ENCODE measurements at places on chromosomes 11 and 22.
A peak's percentile ranks its signal among the peaks of the same experiment; 100 is the strongest.

- DNase-seq = no peak
Observed at GRCh38 chr11:37595845-37596244, 997.8 kb upstream of the RAG2 start.

DNA sequence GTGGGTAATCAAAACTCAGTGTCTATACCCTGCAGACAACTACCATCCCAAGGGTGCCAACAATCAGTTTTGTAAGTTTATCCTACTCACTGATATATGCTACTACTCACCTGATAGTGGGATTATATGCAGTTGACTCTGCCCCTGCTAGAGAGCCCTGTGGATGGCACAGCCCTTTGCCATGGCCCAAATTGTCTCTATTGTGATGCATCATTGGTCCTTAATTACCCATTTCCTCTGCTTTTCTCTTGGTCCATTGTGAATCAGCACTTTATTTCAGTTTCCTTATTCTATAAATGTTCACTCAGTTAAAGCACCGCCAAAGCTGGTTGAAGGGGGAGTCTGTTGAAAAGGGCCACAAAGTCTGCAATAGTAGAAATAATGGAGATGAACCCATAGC, 42.3 kb downstream of the PLAAT5 start:
- no peak for DNase-seq

DNA sequence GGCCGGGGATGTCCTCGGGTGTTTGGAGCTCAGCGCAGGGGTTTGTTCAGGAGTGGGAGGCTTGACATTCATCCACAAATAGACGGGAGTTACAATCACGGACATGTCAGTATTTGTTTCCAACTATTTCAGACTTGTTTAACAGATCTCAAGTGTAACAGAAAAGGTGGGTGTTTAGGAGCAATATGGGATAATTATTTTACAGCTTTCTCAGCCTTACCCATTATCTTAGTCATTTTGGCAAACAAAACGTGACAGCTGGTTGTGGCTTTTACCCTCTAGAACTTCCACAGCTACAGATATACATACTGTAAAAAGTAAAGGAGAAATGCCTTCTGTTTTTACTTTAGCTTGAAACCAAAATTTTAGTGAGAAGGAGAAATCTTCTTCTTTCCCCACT, 178.7 kb upstream of the TMEM45B start:
- no peak for DNase-seq

- DNase-seq = no peak
Observed at GRCh38 chr11:4102711-4103110, 8.1 kb downstream of the RRM1 start.

DNA sequence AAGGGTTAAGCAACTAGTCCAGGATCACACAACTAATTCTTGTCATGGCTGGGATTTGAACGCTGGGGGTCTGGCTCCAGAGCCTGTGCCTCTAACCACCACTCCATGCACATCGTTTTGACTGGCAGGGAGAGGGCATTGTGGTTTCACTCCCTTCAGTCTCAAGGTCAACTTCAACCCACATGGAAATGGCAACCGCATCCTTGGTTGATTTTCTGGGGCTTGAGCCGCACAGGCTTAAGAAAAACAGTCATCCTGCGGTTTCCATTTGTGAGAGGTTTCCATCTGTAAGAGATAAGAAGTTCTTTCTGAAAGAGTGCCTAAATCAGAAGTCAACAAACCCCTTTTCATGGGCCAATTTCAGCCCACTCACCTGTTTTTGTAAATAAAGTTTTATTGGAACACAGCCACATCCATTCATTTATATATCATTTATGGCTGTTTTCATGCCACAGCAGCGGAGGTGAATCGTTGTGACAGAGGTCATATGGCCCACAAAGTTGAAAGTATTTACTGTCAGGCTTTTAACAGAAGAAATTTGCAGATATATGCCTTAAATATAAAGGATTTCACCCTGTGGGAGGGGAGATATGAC, 65.7 kb downstream of the SGSM1 start:
- DNase-seq = no peak

- no peak for DNase-seq
Observed at GRCh38 chr11:1123970-1124369, 33.8 kb upstream of the MUC5AC start.

- DNase-seq = peak; percentile 54
Observed at GRCh38 chr11:65501472-65502273, 2.8 kb downstream of the MALAT1 start.

DNA sequence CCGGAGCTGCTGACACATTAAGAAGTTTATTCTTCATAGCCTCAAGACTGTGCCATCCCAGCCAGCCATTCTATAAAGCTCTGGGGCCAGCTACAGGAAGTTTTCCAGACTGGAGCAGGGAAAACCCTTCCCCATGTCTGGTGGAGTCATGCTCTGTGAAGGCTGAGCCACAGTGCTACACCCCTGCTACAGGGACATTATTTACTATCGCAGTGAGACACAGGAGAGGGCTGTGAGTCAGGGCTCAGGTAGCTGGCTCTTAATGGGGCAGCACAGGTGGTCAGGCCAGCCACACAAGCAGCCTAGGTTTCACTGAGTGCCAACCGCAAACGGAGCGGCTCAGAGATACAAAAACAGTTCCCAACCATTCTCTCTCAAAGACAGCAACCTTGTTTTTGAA, 12.1 kb downstream of the HPS4 start:
- no peak for DNase-seq

DNA sequence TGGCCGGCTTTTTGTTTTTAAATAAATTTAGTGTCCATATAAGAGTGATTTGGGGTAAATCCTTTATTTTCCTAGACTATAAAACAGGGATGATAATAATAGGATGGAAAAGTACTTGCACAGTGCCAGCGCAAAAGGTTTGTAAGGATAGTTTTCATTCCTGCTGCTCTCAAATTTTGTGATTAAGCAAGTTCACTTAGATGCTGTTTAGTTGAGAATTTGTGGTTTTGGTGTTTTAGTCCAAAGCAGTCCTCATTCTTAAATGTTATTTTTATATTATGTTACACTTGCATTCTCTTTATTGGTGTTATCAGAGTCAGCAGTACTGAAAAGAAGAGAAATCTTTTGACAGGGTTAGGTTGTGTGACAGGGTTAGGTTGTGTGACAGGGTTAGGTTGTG, 47.9 kb downstream of the PPP6R3 start:
- no peak for DNase-seq

DNA sequence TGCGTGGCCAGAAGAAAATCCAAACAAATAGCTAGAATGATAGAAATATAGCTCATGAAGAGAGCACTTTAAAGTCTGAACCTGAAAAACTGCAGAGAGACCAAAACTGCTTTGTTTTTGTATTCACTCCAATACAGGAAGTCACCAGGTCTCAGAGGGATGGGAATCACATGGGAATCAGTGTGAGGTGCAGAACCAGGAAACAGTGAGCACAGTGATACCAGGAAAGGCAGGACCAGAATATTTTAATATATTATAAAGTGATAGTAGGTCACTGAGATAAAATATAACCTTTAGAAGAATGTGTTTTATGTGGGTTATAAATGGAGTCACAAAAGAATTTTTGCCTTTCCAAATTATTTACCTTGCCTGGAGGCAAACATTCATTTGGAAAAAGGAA, 277.3 kb downstream of the CASP12 start:
- no peak for DNase-seq

DNA sequence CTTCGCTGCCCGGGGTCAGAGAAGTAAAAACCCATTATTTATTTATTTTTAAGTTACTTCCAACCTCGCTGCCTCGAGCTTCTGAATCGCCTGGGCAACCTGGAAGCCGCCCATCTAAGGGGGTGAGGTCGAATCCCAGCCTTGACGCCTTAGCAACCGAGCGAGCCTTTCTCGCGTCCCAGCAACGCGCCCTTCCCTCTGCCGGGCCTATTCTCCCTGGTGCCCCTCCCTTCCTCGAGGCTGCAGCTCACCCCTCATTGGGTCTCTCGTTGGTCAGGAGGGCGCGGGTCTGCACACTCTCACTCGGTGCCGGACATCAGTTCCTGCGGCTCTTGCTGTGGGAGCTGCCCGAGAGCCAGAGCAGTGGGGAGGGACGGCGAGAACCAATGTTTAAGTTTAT, at the start of gene CCDC81:
Gene CCDC81, plus strand, starts transcription at position 302 of the 400 bp plus-strand sequence. CDS start 277 bp downstream, outside the sequence.
- peak; percentile 77 for DNase-seq

DNA sequence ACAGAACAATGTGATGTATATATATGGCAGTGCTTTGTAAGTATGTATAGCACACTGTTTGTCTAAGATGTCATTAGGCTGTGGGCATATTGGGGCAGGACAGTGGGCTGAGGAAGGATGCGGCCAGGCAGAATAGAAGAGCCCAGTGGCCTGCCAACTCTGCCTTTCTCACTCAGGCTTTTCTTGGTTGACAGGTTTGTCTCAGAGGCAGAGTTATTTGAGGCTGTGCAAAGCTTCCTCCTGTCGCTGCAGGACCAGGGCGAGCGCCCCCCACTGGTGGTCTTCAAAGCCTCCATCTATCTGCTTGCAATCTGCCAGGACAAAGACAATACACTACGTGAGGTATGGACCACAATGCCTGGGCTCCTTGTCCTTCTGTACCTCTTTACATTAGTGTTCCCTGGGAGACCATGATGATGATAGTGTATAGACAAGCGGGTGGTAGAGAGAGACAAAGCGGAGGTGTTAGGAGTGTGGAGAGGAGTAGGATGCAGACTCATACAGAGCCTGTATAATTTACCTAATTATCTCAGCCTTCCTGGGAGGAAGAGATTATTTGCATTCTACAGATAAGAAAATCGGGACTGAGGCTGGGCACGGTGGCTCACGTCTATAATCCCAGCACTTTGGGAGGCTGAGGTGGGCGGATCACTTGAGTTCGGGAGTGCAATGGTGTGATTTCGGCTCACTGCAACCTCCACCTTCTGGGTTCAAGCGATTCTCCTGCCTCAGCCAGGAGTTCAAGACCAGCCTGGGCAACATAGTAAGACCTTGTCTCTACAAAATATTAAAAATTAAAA, 37.3 kb upstream of the CCDC134 start:
- DNase-seq = no peak

DNA sequence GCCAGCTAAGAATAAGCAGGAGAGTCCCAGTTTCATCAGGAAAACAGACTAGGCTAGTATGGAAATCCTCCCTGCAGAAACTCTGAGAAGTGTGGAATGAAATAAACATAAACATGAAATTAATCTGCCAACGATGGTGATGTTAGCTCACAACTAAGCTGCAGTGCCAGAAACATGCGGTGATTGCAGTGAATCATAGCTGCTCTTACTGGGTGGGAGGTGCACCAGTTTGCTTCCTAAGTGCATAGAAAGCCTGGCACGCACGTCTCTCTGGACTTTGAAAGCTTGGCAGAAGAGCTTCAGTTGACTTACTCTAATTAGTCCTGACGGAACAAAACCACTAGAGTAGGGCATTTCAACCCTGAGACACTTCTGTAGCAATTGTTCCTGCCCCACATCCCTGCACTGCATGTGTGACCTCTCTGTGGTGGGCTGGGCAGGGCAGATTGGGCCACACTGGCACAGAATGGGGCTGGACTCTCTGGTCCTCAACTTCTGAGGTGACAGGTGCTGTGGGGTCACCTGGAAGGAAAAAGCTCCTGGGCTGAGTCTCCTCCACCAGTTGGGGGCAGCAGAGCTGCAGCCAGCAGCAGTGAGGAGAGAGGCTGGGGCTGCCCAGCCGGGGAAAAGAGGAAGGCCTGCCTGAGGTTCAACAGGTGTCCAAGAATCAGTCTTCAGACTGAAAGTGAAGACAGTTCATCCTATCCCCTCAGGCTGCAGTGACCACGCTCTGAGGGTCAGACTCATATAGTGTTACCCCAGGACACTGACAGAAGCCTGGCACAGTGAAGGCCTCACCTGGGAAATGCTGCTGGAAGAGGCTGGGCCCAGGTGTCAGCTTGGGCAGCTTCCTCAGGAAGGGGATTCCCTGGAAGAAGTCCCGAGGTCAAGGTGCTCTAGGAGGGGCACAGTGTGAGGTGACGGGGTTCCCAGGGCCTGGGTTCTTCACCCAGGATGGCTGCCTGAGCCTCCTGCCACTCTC, 40.5 kb downstream of the GGTLC2 start:
- DNase-seq = peak; percentile 6

DNA sequence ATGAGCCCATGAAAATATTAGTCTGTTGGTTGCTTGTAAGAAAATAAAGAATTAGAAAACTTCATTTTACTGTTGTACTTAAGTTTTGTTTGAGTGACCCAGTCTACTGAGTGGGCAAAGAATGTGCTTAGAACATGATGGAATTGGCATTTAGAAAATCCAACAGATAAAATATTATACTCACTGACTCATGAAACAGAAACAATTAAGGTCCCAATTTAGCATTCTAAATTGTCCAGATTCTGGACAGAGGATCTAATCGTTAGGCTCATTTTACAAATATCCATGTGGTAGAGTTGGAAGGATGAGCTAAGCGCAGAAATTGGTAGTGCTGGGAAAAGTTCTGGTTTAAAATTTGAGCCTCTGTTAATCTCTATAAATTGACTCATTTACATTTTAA, 45.4 kb downstream of the METTL15 start:
- no peak for DNase-seq

- DNase-seq = no peak
Observed at GRCh38 chr22:49720279-49720959, 107.3 kb downstream of the BRD1 start.

- no peak for DNase-seq
Observed at GRCh38 chr11:7889985-7890384, 41.1 kb downstream of the OR10A6 start.

- DNase-seq = no peak
Observed at GRCh38 chr11:93054279-93054678, 84.8 kb downstream of the MTNR1B start.

GRCh38 chr11:44568331-44568657, 2.8 kb downstream of the CD82 start:
- DNase-seq = no peak

DNA sequence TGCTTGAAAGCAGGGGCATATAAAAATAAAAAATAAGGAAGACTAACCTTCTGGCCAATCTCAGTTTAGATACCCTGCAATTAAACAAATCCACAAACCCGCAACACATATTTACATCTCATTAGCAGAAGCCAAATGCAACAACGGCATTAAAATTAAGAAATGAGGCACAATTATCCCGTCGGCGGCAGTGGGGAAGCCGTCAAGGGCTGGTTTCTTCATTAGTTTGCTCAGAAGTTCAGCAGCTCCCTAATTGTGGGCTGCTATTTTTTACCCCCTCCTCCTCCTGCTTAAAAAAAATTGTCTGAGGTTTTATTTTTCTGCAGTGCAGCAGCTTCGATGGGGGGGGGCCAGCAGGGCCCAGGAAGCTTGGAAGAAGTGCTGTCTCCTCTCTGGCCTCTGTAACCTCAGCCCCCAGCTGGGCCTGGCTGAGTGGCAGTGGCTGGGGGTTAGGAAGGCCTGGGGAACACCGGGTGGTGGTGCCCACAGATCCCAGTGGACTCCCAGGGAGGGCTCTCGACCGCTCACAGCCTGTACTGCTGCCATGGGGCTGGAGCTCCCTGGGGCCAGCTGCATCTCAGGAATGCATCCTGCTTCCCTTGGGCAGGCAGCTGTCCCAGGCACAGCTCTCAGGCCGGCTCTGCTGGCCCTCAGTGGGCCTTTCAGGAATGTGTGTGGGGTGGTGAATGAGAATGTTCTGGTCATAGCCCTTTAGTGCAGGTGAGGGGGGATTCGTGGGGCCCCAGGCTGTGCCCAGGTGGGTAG, 148.7 kb upstream of the B3GAT1 start:
- DNase-seq = no peak

GRCh38 chr11:47171856-47172255, 4.8 kb downstream of the ARFGAP2 start:
- DNase-seq = no peak

GRCh38 chr11:12963051-12963450, 46.1 kb upstream of the RASSF10 start:
- no peak for DNase-seq

GRCh38 chr11:128231845-128232410, 355.4 kb downstream of the ETS1 start:
- no peak for DNase-seq

GRCh38 chr11:92302770-92303169, 78.2 kb downstream of the FAT3 start:
- DNase-seq = no peak
